ENCODE measurements at places on chromosomes 4 and X.

- DNase-seq: no peak
Measured at GRCh38 chrX:11367609-11368430, 74.6 kb downstream of the AMELX start.

- DNase-seq: no peak
Measured at GRCh38 chrX:112670977-112671376, 8.8 kb downstream of the LHFPL1 start.

DNA sequence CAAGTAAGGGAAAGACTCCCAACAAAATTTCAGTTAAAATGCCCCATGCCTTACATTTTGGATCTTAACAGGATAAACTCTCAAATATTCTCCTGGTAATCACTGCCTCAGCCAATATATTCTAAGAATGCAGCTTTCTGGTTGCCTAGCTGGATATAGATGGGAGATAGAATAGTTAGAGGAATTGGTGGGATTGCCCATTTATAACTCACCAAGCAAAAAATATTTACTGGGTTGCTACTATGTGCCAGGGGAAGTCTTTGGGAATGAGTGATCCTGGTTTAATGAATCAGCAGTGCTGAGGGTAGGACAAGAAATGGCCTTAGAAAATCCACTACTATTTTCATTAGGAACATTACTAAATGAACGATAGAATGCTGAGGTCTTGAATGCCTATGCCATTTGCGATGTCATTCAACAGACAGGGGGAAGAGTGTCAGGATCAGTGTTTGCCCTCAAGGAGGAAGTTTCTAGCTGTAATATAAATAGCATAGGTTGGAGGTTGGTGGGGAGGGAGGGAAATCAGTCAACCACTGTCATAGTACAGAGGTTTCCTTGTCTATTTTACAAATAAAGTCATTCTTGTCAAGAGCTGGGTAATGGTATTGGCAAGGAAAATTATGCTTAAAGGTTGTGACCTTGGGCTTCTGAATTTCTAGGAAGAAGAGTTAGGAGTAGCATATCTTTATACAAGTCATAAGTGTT is 63.5 kb downstream of the ENOPH1 start:
- no peak for DNase-seq

DNA sequence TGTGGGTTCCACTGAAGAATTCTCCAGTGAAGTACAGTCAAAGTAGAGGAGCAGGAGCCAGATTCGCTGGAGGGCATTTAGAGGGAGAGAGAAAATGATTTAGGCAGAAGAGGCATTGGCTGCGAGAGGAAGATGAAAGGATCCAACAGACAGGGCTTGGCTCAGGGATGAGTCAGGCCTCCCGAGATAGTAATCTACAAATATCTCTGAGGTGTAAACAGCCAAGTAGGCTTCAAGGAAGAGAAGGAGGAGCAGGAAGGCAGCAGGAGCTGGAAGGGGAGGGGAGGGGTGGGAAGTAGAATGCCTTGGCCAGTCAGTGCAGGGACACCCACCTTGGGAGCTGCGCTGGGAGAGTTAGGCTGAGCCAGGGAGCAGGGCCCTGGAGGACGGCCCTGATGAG is 55.5 kb downstream of the PJA1 start:
- no peak for DNase-seq

GRCh38 chrX:37717708-37718107 is 32.1 kb downstream of the XK start:
- DNase-seq: no peak

DNA sequence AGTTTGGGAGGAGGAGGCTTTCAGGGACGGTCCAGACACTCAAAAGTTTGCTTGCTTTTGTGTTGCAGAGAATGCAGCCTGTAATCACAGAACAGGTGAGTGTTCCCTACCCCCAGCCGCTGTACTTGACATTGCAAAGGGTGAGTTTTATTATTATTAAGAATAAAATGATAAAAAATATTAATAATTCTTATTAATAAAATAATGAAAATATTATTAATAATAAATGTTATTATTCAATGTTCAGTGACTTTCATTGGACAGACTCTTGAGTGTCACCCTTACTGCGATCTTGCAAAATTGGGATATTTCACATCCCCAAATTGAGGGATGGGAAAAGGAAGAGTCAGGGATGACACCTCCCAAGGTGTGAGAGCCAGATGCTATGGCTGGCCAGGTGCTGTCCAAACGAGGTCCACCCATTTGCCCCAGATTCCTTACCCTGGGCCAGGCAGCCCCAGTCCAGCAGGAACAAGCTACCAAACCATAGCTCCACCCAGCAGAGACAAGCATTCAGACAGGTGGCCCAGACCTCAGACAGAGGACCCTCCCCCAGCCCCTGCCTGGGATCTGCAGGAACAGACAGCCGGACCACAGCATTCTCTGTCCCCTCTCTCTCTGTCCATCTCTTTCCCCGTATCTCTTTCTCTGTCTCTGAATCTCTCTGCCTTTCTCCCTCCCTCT is 22.4 kb downstream of the IL3RA start:
- no peak for DNase-seq

DNA sequence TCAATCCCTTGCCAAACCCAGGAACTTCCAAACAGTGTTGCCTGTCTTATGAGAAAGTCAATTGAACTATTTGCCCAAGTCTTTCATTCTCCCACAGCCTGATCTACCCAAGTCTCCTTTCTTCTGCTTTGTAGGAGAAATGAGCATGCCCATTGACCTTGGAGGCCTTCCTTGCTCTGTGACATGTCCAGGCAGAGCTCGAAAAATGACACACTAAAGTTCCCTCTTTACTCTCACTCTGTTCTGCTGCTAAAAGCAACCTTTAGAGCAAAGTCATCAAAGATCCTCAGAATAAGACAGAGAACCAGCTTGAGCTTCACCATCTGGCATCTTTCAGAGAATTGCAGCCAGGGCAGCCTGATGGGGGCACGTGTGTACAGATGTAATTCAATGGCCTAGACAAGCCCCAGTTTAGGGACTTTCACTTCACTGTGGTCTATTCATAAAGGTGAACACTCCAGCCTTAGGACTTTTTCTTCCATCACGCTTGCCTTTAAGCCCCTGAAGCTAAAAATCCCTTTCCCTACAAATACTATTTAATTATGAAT is 136.4 kb downstream of the AMELX start:
- no peak for DNase-seq

Measured in mesothelial cell of epicardium (in vitro differentiated cells).